ENCODE measurements at places on chromosomes 7 and 10. TPM values are rescaled to one million over a fixed set of nuclear protein-coding genes. Genes with fewer than 3 reads are reported as not detected.

The PHKG1 gene
- 0.32 TPM for total RNA-seq

The TRRAP gene
- total RNA-seq = 13.0 TPM

GRCh38 chr7:75028299-75028698, 45.3 kb downstream of the RCC1L start:
- no peak for DNase-seq

DNA sequence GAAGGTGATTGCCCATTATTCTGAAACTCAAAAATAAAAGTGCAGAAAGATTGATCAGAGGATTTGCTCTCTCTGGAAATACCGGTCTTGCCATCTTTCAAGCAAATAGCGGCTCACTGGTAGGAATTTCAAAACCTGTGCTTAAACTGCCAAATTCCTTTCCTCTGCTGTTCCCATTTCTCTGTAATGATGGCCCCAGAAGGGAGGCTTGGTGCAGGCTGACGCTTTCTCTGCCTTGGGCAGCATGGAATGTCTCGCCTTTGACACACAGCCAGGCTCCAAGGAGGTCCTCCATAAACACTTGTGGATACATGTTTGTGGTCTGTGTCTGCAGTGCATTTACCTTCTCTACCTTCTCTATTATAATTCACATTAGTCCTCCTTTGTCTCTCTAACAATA, 146.8 kb downstream of the HIBADH start:
- no peak for DNase-seq

DNA sequence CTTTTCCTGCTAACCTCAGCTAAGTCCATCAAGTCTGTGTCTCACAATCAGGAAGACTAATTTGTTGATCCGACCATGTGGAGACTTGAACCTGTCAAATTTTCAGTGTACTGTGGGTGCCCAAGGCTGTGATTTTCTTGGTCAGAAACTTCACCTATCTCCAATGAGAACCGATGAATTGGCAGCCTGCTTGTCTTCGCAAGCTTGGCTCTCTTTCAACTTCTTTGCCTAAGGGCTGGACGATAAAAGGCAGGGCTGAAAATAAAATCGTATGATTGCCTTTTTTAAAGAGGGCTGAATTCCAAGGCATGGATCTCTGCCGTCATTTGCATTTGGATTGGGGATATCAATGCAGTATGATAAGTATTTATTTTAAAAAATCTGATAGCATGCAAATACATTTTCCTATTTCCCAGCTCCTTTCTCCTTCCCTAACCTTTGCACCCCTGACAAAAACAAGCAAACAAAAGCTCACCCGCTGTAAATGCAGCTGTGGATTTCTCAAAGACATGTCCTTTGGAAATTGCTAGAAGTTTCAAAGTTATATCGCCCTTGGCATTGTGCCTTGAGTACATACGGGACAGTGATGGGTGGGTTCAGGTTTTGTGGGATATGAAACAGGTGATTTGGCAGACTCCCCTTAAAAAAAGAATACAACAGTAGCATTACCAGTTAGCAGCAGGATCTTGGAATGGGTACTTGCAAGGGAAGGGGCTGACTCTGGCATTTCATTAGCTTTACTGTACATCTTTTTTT, 80.6 kb downstream of the NPTX2 start:
- DNase-seq = no peak

DNA sequence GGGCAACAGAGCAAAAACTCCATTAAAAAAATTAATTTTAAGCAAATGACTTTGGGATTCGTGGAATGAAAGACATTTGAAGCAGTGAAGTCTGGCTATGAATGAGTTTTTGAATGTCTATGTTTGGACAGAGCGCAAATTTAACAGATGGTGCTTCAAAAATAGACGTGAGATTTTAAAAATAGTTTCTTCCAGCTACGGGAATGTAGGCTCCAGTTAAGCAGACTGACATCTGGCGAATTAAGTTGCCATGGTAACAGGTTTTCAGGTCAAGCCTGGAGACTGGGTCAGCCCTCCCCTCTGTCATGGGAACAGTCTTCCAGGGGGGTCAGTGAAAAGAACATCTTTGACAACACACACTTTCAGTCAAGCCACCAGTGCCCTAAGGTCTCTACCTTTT, 62.0 kb downstream of the MYOF start:
- DNase-seq = no peak

DNA sequence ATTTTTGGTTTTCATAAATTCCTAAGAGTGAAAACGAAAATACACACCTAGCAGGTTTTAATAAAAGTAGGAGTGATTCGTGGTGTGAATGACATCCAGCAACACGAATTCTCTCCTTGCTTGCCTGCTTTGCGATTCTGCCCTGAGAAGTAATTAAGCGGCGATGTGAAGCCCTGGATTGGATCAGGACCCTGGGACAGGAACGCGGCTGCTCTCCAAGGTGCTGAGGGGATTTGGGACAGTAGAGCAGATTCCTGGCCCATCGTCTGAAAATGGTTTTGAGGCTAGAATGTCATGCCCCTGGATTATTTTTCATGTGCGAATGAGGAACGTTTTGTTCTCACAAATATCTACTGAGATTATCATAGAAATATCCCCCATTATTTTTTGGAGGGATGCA, 7.8 kb downstream of the NPS start:
- peak; percentile 25 for DNase-seq

Measured in GM23248 (cell line).